ENCODE measurements at places on chromosomes 2 and 18.

DNA sequence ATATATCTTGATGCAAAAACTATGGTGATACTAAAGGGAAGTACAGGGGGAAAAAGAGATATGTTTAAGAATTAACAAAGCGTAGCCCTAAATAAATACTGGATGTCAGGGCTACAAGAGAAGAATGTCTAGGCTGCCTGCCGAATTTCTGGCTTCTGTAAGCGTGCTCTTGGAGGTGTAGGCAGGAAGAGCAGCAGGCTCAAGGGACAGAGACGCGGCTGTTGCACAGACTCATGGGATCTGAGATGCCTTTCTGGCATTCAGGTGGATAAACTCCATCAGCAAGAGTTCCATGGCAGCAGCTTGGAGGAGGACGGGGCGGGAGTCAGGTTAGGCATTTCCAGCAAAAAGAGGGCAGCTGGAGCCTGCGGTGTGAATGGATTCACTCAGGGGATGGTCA is 123.2 kb upstream of the TWIST2 start:
- DNase-seq: no peak

DNA sequence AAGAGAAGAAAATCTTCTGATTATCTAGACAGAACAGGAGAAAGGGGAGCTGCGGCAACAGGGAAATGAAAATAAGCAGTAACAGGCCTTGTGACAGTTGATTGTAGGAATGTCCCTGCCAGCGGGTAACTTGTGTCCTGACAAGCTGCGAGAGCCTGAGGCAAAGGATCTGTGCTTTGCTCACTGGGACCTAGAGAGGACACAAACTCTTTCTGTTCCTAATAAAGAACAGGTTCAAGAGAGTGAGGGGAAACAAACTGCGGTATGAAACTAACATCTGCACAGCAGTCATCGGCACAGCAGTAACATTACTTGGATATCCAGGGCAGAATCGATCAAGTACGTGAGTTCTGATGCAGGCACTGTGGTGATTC is 103.7 kb upstream of the THOC1 start:
- no peak for DNase-seq

DNA sequence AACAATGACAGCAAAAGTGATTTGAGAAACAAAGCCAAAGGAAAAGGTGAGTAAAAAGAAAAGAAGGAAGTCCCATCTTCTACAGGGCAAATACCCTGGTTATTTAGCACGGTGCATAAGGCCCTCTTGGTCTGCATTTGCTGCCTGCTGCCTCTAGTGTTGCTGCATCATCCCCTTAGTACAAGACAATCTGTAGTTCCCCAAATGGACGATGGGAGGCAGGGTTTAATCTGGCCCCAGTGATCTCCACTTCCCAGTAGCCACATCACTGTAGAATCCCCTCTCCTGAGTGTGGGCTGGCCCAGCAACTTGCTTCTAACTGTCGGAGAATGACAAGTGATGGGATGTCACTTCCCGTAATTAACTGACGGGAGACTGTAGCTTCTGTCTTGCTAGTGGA is 85.1 kb downstream of the CTAGE1 start:
- DNase-seq: peak; percentile 8

GRCh38 chr2:241858206-241859016 is at the start of gene PDCD1:
TSS of gene PDCD1 (minus strand) at chr2:241858894. CDS start at chr2:241858838, 56 bp downstream.
- no peak for DNase-seq

DNA sequence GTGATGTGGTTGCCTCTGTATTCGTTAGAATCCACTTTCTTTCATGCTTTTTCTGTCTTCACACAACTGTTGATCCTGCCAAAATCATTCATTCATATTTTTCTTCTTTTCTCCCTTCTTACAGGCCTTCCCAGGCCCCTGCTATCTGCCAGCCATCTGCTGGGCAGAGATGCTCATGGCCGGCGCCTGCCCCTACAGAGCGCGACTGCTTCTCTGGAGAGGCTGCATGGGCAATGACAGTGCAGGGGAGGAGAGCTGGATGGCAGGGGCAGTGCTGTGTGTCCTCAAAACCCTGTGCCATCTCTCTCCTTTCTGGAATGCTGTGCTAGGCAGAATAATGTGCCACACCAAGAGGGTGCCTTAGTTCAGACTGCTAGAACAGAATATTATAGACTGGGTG is 125.2 kb downstream of the INHBB start:
- DNase-seq: no peak

DNA sequence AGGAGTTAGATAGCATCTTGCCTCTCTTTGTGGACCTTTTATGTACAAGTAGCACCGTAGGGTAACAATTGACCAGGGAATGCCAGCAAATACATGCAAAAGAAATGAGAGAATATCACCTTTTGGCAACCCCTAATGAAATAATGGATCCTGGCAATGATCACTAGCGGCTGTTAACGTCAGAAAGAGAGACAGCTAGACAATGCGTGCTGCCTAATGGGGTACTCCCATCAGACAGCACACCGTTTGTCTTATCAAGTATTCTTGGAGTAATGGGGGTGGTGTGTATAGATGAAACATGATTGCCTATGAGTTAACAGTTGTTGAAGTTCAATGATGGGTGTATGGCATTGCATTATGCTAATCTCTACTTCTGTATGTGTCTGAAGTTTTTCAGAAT is 1.6 kb downstream of the ELAC1 start:
- no peak for DNase-seq

- no peak for DNase-seq
Measured at GRCh38 chr18:11146238-11146946, 3.0 kb downstream of the PIEZO2 start.

DNA sequence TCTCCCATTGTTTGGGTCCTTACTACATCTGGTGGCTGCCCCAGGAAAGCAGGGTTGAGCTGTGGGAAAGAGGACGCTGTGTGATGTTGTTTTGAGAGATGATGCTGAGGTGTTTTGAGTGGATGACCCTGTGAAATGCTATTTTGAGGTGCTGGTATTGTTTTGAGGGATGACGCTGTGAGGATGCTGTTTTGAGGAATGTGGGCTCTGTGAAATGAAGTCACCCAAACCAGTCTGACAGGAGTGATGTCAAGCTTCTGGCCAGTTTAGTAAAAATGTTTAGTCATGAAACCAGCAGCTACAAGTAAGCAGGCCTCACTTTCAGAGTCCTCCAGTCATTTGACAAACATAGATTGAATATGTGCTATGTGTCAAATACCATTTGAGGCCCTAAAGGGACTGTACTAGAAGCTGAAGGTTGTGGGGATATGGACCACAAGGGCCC is 16.1 kb upstream of the PUM2 start:
- no peak for DNase-seq

DNA sequence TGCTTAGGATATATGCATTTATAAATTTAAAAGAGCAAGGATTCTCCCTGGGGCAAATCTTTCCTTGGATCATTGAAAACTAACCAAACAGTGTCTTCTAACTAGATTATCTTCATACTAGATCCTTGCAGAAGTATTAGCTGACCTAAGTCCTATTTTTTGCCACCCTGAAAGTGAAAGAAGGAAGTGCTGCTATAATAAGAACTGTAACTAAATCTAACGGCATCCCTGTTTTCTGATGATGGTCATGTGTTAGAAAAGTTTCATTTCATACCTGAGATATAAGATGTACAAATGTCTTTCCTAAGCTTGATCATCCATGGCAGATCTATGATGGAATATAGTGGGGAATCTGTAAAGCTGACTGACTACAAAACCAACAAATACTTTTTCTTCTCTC is 102.7 kb downstream of the MAP2 start:
- DNase-seq: no peak

DNA sequence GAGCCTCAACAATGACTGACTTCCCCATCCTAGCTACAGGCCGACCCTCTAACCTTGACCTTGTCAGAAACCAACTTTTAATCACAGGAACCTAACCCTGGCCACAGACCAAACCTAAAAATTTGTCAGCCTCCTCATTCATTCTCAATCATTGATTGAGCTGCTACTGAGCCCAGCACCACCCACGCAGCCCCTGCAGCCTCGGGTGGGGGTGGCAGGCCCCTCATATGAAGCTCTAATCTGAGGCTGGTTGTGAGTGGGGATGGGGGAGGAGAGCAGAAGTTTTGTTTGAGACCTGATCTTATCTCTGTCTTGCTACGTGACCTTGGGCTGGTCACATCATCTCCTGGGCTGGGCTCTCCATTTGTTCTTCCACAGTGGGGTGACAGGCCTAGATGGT is 99.5 kb upstream of the EPAS1 start:
- no peak for DNase-seq

DNA sequence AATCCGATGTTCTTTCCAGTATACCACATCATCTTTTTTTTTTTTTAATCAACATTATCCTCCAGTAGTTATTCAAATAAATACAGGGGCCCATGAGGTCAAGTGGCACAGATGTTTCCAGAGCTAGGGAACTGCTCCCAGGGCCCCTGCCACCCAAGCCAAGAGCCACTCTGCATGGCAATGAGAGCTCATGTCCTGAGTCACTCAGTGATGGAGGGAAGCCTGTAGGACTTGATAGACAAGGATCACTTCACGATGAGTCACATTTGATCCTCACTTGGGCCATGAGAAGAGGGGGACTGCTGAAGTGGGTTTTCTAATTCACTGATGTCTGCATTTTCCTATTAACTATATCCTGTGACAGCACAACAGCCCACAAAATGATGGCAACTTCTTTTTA is 127.0 kb upstream of the PKDCC start:
- DNase-seq: no peak

GRCh38 chr2:236089271-236090026 is 78.7 kb downstream of the GBX2 start:
- no peak for DNase-seq

- DNase-seq: no peak
Measured at GRCh38 chr2:236749346-236749745, 179.7 kb downstream of the ACKR3 start.

DNA sequence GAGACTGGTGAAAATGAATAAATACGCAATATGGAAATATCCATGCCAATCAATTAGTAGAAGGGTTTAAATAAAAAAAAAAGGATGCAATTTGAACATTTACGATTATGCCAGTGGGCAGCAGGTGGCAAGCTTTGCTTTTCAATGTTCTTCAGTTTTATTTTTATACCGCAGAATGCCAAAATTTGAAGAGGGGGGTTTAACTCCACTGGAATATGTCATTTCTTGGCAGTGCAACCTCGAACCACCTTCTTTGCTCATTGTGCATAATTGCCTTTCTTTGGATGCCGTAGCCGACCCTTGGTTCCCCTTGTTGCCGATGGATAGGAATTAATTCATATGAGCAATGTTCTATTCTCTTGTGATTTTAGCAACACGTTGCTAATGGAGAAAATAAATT is 88.0 kb downstream of the LTBP1 start:
- peak; percentile 39 for DNase-seq

GRCh38 chr2:10433264-10433946 is 14.7 kb downstream of the ODC1 start:
- no peak for DNase-seq

DNA sequence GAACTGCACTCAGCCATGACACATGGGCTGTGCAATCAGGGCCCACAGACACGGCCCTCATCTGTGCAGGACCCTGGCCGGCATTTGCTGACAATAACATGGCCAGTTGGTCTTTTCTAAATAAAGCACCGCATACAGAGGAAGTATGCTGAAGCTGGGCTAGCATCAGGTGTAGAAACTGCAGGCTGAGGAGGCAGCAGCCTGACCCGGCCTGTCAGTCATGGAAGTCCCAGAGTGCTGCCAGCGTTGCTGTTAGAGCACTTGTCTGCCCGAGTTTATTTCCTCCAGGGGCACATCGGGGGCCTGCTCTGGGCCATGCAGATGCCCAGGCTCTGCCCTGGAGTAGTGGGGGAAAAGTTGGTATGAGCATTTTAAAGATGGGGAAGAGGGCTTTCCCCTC is 4.1 kb upstream of the PTPN18 start:
- DNase-seq: no peak

DNA sequence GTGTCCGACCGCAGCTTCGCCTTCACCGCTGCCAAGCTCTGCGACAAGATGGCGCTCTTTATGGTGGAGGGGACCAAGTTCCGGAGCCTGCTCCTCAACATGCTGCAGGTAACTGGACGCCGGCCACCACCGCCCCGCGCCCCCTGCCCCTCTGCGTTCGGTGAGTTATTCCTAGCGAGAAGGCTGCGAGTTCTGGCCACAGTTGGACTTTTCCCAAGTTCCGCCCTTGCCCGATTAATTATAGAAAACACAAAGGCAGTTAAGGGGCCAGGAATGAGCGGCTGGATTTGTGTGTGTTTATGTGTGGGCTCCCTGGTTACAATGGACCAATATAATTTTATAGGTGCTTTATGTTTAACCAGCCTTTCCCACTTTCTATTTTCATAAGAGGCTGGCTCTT is 189.2 kb downstream of the SMAD7 start:
- DNase-seq: no peak

DNA sequence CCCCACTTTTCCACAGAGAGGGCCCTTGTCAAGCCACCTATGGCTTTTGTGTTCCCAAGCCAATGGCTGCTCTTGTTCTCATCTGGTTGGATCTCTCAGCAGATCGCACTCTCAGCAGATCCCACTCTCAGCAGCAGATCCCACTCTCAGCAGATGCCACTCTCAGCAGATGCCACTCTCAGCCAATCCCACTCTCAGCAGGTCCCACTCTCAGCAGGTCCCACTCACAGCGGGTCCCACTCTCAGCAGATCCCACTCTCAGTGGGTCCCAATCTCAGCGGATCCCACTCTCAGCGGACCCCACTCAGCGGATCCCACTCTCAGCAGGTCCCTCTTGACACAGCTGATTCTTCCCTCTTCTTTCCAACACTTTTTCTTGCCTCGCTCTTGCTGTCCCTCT is 59.3 kb upstream of the MGAT4A start:
- no peak for DNase-seq

GRCh38 chr2:177675825-177676224 is 283.3 kb downstream of the AGPS start:
- DNase-seq: no peak

DNA sequence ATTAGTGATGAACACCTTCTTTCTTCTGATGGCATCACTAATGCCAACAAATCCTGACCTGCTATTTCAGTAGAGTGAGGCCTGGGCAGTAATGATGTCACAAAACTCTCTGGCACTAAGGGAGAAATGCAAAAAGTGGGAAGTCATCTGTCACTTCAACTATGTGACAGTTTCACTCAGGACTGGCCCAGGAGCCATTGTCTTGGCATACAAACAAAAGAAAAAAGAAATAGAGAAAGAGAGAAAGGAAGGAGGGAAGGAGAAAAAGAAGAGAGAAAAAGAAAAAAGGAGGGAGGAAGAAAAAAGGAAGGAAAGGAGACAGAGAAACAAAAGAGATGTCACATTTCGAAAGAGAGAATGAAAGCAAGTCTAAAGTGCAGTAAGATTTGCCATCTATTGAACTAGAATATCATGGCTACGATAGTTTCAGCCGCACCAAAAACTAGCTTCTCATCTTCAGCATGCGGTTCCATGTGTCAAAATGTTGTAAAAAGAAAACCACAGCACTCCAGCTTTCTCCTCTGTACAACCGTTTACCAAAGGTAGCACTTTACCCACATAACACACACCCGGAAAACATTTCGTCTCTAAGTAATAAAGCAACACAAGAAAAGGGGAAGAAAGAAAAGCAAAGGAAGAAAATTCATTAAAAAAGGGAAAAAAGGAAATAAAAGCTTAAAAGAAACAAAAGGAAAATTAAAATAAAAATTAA is 50.1 kb downstream of the CD226 start:
- DNase-seq: no peak
